ENCODE measurements at places on chromosomes 4 and X.

DNA sequence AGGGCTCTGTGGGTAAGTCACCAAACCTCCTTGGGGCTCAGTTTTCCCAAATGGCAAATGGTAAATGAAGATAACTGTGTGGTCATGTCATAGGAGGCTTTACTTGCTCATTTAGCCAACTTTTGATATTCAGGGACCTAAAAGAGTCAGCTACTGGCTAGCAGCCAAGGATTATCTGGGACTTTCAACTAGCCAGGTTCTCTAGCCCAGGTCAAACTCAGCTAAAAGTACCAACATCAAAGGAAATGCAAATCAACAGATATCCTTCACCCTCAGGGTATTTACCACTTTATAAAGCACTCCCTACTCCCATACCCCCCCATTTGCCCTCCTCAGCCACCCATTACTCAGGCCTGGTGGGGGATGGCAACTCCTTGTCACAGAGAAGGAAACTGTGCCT is 7.5 kb downstream of the AMER1 start:
- DNase-seq = no peak

DNA sequence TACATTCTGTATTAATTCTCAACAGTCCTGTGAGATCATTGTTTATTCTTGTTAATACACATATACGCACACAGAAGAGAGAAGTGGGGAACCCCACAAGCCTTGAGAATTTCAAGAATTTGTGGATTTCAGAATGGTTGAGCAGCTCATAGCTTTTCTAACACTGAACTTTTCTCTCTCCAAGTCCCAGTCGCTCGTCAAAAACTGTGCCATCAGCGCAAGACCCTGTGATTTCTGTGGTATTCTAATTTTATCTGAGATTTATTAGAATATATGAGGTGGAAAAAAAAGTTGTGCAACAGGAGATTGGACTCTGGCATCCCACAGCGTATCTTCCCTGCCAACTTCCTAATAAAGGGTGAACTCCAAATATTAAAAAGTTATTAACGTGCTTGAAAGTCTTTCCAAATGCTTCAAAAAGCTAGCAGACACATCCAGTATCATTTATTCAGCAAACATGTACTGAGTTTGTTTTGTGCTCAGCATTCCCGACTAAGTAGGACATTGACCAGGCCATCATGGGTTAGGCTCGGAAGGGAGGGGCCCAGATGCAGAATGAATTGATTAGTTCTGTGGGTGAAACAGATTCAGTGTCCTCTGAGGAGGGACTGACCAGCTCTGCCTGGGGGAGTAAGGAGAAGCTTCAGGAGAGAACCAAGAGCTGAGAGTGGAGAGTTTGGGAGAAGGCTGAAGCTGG is 165.6 kb downstream of the CBR4 start:
- DNase-seq = no peak

GRCh38 chr4:114734594-114734993 is 136.0 kb downstream of the UGT8 start:
- DNase-seq = peak; percentile 75

DNA sequence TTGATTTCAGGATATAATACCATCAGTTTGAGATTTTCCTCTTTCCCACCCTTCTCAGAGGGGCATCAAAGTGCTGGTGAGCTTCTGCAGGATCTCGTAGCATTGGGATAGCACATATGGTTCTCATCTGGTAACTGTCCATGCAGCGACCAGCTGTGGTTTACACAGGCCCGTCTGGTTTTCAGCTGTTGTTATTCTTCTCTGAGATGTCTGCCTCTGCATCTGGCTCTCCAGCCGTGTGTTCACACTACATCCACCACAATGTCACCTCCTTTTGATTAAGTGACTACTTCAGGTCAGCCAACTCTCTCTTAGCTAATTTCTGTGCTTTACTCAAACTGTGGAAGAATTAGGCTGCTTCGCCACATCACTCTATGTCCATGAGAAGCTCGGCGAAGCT is 676.7 kb upstream of the TENM3 start:
- DNase-seq = no peak

- DNase-seq = no peak
Measured at GRCh38 chr4:119939071-119939995, 127.3 kb downstream of the MAD2L1 start.

DNA sequence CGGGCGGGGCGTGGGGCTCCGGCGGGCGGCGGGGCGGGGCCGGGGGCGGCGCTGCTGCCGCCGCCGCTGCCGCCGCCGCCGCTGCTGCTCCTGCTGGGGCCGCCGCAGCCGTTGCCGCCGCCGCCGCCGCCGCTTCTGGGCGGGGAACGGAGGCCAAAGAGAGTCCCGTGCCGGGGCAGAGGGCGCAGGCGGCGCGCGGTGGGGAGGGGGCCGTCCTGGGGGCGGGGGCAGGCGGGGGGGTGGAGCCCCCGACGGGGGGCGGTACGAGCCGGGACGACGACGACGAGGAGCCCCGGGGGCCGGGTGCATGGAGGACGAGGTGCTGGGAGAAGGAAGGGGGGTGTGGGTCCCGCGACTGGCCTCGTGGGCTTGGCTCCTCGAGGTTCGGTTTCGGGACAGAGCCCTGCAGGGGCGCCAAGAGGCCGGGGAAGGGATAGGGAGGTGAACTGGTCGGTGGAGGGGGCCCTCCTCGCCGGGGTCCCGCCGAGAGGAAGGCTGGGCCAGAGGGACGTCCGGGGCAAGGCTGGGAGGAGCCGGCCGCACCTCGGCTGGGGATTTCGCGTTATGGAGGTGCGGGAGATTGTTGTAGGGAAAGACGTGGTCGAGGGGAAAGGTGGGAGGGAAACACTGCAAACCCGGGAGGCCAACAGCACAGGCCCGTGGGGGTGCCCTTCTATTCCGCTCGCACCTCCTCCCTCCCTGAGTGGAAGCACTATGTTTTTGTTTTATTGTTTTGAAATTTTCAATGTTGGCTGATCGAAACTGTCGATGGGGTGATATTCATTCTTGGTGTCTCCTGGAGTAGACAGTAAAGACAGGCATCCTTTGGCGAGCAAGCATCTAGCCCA is 1.9 kb downstream of the BCORL1 start:
- DNase-seq = no peak

GRCh38 chrX:24243692-24244091 is 70.2 kb downstream of the SUPT20HL2 start:
- no peak for DNase-seq

DNA sequence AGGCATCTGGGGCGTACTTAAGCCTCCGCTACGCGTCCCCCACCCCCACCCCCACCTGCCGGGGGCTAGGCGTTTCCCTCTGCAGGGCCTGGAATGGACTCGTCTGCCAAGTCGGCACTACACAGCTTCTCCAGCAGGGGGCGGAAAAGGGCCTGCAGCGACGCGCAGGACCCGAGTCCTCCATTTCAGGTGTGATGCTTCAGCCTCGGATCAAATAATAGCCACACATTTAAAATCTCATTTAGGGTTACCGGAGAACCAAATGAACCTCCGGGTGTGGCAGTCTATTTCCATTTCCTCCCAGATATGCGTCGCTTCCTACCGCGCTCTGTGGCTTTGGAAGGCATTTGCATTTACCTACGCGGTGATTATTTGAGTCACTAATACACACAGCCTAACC is 2.9 kb downstream of the PAK3 start:
- DNase-seq = no peak

DNA sequence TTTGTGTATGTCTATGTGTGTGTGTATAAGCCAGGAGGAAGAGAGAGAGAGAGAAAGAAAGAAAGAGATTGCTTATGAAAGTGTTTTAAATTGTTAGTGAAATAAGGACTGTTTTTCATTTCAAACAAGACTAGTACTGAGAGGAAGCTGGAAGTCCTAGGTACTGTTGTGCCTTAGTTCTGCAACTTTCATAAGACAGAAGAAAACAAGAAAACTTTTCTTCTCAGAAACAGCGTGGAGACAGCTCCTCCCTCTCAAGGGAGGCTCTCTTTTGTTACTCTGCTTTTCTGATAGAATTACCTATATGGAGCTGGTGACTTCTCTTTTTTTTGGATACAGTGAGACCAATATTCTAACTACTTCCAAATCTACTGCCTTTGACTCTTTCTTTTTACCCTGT is 62.5 kb downstream of the BANK1 start:
- DNase-seq = no peak

DNA sequence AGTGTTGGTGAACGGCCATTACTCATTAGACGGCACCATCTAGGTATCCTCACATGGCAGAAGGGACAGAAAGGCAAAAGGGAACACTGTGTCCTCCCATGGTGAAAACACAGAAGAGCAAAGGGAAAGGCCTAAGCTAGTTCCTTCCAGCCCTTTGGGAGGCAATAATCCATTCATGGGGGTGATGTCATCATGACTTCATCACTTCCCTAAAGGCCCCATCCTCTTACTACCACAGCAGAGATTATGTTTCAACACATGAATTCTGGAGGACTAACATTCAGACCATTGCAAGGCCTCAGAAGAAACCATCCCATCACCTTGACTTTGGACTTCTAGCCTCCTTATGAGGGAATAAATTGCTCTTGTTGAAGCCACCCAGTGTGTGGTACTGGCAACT is 238.2 kb downstream of the MGST2 start:
- DNase-seq = no peak

- DNase-seq = no peak
Measured at GRCh38 chr4:159239629-159240028, 136.8 kb downstream of the RAPGEF2 start.

- DNase-seq = peak; percentile 1
Measured at GRCh38 chr4:77052352-77052751, 23.4 kb downstream of the CCNI start.

DNA sequence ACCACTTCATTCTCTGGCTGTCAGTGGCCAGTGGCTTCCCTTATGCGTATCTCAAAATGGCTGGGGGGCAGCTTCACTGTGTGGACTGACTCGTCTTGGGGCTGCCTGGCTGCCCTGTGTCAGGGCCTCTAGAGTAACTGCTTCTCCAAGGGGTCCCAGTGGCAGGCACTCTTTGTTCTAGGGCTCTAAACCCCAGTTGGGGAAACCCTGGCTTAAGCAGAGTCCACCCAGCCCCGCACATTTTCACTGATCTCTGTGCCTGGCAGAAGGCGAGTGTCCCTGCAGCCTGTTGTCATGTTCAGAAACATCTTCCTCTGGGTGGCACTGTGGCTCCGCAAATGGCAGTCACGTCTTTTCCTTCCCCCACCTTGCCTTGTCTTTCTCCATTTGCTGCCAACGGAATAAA is 59.7 kb downstream of the NBDY start:
- DNase-seq = no peak

DNA sequence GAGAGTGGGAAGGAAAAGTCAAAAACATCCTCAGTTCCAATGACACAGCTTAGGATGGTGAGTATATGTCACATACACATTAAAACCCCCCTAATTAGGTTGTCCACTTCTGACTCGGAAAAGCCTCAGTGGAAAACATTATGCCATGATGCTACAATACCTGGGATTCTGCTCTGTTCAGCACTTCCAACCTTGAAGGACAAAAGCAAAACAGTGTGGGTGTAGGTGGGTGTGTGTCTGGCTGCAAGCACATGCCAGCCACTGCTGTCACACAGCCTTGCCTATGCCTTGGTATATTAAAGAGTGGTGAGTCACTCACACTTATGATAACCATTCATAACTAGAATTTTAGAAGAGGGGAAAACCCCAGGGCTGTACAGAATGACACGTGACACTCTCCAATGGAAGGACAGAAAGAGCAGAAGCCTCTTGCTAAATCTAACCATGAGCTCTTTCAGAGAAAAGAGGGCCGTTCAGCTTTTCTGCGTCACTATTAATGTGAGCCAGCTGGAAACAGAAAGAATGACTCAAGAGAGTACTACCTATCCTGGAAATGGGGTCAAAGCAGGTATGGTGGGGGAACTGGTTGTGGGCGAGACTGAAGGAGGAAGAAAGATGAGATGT is 159.6 kb downstream of the TET2 start:
- DNase-seq = no peak

DNA sequence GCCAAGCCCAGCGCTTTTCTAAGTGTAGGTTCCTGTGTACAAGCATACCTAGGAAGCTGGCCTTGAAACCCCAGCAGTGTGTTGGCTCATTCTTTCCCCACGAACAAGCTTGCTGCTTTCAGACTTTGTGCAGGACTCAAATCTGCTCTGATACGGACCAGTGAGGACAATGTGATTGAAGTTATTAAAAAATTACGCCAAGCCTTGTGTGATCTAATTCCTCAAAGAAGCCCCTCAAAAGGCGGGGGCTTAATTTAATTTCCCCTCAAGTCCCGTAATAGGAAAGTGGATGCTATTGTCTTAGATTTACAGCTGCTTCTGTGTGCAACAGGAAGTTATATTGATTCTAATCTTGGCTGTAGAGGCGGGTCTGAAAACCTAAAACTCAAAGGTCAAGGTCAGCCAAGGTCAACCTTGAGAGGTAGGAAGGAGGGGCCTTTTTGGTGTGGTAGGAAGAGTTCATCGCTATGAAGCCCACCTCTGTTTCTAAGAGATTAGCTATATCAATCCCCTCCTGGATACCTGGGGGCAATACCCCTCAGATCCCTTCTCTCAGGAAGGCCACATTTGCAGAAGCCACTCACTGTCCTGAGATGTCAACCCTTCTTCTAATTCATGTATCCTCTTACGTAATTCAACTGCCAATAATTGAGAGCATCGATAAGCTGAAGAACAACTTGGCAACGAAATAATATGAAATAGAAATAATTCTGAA is 45.1 kb downstream of the TBC1D9 start:
- DNase-seq = no peak

- DNase-seq = no peak
Measured at GRCh38 chr4:86117705-86118302, 242.0 kb downstream of the MAPK10 start.

DNA sequence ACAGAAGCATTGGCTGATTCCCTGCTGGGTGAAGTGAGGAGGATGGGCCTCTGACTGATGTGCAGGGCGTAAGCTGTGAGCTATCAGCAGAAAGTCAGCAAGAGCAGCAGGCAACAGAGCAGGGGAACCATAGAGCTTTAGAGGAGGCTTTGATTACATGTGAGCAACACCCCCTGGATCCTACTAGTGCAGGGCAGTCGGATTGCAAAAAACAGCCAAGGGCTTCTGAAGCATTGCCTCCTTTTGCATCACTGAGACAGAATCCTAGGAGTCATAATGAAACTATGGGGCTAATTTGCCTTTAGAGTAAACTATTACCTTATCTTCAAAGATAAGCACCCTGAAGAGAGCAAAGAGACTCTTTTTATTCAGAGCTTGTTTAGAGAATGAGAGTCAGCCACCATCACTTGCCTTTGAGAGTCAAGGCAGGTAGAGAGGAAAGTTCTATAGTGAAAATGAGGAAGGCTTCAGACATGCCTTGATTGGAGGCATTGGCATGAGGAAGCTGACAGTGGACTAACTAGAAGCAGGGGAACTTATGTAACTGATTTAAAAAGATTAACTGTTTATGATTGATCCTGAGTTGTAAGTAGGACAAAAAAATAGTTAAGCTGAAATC is 420.3 kb downstream of the PDHA2 start:
- no peak for DNase-seq

DNA sequence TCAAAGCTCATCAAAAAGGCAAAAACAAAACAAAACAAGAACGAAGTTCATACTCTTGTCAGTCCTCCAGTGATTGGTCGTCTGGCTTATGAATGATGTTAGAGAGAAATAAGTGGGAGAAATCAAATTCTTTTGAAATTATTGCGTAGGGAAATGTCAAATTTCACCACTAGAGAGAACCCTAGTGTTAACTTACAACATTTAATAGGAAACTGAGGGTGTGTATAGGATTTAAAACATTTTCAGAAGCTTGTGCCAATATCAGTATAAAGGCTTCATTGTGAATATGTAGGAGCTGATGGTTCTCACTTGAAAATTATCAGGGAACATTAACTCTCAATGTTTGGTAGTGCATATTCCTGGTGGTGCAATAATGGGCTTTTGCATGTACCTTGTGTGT is 17.4 kb downstream of the ADH6 start:
- no peak for DNase-seq
